ENCODE measurements at places on chromosomes 13 and 19.

GRCh38 chr13:88107570-88107969 lies 436.4 kb downstream of the SLITRK5 start:
- DNase-seq: no peak

GRCh38 chr19:29378126-29378525 lies 147.7 kb upstream of the VSTM2B start:
- DNase-seq: no peak

GRCh38 chr13:27408074-27408473 lies 16.3 kb upstream of the GTF3A start:
- DNase-seq: no peak

DNA sequence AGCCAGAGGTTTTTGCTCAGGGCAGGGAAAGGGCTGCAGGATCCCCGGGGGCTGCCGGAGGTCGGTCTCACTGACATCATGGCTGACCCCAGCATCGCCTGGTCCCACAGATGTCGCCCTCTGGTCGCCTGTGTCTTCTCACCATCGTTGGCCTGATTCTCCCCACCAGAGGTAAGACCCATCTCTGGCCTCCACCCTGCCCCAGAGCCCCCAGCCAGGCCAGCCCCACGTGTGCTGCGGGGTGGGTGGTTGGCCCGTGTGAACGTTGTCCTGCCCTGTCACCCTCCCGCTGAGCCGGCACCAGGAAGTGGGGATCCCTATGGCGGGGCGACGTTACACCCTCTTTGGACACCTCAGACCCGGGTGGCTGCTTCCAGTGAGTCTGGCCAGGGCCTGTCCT lies 906 bp downstream of the FXYD5 start:
- no peak for DNase-seq

- no peak for DNase-seq
Observed at GRCh38 chr13:33639626-33640080, 178.3 kb upstream of the RFC3 start.

DNA sequence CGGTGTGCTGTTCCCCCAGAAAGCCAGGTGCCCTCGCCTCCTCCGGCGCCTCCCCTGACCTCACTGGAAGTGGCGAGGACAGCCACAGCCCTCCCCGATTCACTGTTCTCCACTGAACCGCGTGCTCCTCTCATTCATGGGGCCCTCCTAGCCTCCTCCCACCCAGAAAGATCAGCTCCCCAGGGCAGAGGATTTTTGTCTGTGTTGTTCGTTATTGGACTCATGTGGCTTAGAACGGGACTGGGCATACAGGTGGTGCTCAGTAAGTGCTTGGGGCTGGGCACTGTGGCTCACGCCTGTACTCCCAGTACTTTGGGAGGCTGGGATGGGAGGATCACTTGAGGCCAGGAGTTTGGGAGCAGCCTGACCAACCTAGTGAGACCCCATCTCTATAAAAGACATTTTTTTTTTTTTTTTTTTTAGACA lies 3.8 kb downstream of the PRTN3 start:
- no peak for DNase-seq

GRCh38 chr13:21330126-21330861 lies 128.8 kb downstream of the ZDHHC20 start:
- DNase-seq: no peak

DNA sequence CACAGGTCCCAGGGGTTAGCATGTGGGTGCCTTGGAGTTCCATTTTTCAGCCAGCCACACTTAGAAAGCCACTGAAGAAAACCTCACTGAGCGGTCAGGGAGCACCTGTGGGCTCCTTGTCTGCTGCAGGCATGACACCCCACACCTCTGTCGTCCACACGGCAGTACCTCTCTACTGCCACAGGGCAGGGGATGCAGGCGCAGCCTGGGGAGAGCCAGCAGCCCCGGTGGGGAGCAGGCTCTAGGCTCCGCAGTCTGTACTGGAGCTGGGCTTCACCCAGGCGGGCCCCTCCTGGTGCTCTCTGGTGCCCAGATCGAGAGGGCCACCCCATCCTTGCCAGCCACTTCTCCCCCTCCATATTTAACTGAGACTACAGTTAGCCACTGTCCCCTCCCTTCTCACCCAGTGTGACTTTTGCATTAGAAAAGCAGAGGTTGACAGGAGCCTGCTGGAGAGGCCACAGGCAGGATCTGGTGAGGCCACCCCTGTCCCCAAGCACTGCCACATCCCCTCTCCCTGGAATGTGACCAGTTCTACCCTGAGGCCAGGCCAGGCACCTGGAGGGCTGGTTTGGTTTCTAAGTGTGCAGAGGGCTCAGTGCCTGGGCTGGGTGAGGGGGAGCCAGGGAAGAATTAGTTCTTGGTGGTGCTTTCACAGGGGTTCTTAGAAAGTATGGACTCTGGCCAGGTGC lies 104.4 kb downstream of the KDM4B start:
- DNase-seq: no peak

GRCh38 chr19:47240996-47241918 lies 10.3 kb upstream of the BBC3 start:
- peak; percentile 84 for DNase-seq

DNA sequence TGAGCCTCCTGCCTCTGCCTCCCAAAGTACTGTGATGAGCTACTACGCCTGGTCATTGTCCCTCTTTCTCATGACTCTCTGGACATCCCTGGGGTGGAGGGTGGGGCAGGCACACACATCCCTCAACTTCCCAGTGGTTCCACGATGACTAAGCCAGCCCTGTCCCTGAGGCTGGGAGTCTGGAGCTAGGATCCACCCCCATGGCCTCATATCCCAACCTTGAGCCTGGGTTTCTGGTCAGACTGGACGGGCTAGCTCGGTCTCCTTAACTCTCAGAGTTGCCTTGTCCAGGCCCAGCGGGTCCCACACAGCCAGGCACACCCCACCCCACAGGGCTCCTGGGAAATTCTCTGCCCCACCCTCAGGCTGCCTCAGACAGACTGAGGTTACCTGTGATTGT lies 19.6 kb downstream of the IER2 start:
- no peak for DNase-seq

DNA sequence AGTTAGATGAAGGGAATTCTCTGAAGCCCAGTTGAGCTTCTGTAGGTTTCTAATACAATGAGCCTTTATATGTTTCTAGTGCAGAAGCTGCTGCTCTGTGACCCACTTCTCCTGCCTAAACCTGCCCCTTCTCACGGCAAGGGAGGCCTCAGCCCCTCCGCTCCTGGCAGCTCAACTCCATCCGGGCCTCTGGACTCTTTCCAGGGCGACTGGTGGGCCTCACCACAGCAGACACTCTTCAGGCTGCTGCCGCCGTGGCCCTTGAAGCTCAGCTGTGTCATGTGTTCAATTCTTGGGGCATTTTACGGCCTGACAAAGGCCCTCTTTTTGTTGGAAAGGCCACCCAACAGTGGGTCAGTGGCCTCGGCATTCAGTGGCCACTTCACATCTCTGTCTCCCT lies 10.0 kb upstream of the C19orf33 start:
- DNase-seq: no peak

DNA sequence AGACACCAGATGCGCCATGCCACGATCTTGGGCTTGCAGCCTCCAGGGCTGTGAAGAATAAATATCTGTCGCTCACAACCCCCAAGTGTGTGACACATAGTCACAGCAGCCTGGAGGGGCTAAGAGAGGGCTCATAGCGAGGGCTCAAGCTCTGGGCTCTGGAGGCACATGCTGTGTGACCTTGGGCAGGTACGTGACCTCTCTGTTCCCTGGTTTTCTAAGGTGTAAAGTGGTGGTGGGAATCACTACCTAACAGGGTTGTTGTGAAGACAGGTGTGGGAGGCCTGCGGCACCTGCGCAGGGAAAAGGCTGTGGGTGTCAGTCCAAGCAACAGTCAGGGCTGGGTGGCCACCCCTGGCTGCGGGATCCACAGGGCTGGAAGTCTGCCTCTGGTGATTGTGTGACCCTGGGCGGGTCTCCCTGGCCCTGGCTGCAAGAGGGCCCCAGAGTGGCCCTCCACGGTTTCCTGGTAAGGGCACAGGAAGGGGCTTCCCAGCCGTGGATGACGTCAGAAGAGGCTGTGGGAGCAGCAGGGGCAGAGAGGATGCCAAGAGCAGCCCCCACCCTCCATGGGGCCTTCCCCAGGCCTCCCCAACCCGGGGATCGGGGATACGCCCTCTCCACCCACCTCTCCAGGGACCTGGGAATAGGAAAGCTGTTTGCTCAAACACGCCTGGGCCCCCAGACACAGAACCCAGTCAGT lies 218.8 kb upstream of the SGCG start:
- no peak for DNase-seq
